Activated CD4-positive, alpha-beta T cell treated with anti-CD3 and anti-CD28 coated beads, Interleukin-2, amount 10 ng/mL, durations not matched to agents 24 days and 14 days (primary cell): ENCODE measurements at places on chromosomes 1 and 21. TPM values are rescaled to one million over a fixed set of nuclear protein-coding genes. Genes with fewer than 3 reads are reported as not detected.

GRCh38 chr21:34367320-34367935 is 3.6 kb downstream of the KCNE2 start:
- H3K27ac ChIP-seq = no peak overlapping the region
- H3K4me3 ChIP-seq = no peak overlapping the region
- DNase-seq = peak; percentile 81

FCRL1 gene
- total RNA-seq = not detected in 2 replicates

CAPN9 gene
- not detected in 2 replicates for total RNA-seq

DNA sequence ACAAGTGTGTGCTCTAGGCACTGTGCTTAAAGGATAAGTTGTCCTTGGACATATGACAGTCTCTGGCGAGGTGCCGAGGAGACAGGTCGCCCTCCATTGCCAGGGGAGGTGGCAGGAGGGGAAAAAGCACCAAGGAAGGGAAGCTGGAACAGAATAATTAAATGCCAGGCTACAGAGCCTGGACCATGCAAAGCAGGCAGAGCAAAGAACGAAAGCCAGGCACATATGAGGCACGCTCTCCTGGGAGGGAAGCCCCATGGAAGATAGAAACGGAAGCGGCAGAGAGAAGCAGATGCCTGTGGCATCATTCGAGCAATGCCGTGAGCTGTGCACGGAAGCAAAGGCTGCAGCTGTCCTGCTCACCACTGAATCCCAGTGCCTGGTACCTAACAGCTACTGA is 91.2 kb downstream of the JAK1 start:
- H3K27me3 ChIP-seq = no peaks in the 10 kb centered on the region
- no peak overlapping the region for H3K4me3 ChIP-seq
- peak overlapping the region; percentile 56 for H3K27ac ChIP-seq

CA6 gene
- 1.0 and 1.3 TPM in 2 replicates for total RNA-seq
